ENCODE measurements at places on chromosomes 6 and 20. TPM values are rescaled to one million over a fixed set of nuclear protein-coding genes. Genes with fewer than 3 reads are reported as not detected.

Gene KIFC1
- 84.7 TPM for total RNA-seq

DNA sequence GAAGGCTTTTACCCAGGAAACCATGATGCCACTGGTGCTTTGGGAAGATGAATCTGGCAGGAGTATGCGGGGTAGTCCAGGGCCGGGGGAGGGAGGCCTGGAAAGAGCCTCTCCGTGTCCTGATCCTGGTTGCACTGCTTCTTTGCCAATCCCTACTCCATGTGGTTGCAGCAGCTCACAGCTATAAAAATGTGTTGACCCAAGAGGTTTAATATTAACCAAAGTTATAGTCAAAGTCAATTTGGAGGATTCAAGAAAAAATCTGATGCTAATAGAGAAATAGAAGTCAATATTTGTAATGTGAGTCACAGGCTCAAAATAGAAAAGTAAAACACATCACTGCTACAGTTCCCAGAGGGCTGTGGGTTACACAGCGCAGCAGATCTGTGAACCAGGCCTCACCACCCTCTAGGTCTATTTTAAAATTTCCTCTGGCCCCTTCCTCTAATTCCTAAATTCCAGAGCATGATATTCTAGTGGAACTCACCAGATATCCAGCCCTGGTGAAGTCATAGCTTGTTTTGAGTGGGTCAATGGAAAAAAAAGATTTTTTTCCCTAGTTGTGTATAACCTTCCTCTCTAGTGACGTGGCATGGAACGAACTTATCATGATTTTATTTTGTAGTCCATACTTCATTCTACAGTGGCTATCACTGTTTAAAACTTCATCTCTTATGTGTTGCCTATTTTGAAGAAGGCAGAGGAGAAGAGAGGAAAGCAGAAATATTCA, 63.2 kb upstream of the BMP2 start:
- no peak for DNase-seq

DNA sequence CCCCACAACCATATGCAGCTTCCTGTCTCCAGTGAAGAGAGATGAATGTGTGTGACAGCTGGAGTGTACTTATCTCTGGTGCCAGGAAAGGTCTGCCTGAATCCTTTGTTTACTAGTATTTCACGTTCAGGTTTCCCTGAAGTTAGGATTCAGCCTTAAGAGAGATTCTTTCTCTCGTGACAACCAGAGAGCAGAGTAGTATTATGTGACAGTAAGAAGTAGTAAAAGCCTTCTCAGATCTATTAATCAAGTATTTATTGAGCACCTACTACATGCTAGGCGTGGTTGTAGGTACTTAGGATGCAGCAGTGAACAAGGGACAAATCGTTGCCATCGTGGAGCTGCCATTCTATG, 949 bp downstream of the KIFC1 start:
- no peak for DNase-seq

DNA sequence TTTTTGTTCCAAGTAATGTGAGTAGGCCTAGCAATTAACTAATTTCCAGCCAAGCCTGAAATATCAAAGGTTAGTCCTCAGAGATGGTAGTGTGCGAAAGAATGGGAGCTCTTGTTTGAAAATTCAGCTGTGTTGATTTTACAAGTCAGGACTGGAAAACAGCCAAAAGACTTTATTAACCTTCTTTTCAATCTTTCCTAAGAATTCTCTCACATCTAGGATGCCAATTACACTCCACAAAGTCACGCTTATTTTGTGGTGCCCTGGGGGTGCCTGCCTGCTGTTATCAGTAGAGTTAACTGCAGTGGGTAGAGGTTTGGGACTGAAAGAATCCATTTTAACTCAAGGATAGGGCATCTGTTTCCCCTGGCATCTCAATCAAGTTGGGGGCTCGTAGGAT, 30.7 kb upstream of the MAP3K4 start:
- DNase-seq = no peak

DNA sequence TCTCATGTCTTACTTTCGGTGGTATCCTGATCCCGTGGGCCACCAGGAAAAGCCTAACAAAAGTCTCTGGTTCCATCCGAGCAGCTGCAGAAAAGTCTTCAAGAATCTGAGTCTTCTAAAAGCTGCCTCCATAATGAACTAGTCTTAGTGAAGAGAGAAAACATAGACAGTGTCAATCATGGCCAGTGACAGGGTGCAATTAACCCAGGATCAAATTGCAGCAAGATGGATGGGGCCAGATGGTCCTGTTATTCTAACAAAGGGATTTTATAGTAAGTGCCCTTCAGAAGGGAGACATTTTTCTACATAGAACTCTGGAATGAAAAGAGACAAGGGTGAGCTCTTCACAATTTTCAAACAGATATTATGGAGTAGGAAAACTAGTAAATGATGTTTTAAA, 281.6 kb upstream of the ZFP64 start:
- DNase-seq = no peak

Gene SLC22A1
- total RNA-seq = 0.86 TPM

GRCh38 chr6:73264446-73264845, 1.4 kb upstream of the KHDC1 start:
- DNase-seq = no peak

DNA sequence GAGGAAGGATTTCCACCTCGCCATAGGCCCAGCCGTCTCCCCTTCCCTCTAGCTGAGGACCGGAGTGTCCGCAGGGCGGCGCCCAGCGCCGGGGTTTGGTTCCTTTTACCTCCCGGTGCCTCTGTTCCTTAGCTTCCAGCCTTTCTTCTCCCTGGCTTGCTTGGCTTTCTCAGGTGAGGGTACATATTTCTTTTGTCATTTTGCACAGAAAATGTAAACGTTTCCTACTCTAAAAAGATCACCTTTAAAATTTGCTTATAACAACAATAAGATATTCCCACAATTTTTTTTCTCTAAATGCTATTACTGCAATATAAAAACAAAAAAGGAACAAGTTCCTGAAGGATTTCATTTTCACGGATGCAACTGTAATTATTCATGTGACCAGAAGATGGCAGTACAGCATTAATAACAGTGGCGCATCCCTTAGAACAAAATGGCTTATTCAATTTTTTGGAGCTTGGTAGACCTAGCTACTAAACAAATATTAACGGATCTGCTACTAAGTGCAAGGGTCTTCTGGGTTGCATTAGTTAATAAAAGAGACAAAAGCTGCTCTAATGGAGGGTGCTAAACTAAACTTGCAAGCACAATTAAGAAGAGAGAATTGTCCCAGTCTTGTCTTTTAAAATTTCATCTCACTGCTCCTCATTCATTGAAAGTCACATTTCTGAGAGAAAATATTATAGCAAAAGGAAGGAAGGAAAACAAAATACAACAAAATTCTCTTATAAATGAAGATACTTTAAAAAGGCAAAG, 172.9 kb downstream of the ADGRG6 start:
- DNase-seq = peak; percentile 77

GRCh38 chr6:131976545-131977061, 25.4 kb upstream of the CCN2 start:
- DNase-seq = no peak
